Right atrium auricular region (tissue), 2 donors: ENCODE measurements at places on chromosomes 6 and 20.

GRCh38 chr20:5871459-5872410 lies 78.6 kb downstream of the TRMT6 start:
- DNase-seq: no peak
- H3K36me3 ChIP-seq: no peaks in the 10 kb centered on the region
- no peak overlapping the region for H3K4me3 ChIP-seq
- H3K27me3 ChIP-seq: no peaks in the 10 kb centered on the region

- DNase-seq: no peak
- H3K36me3 ChIP-seq: no peaks in the 10 kb centered on the region
- H3K4me1 ChIP-seq: no peaks in the 10 kb centered on the region
- no peak overlapping the region for H3K27ac ChIP-seq
- H3K4me3 ChIP-seq: no peak overlapping the region
Observed at GRCh38 chr6:71727632-71728294, 158.6 kb upstream of the RIMS1 start.

GRCh38 chr6:41974281-41974825 lies 32.7 kb upstream of the CCND3 start:
- DNase-seq: no peak
- no peaks in the 10 kb centered on the region for H3K4me1 ChIP-seq
- H3K4me3 ChIP-seq: no peak overlapping the region
- no peaks in the 10 kb centered on the region for H3K36me3 ChIP-seq

- H3K27ac ChIP-seq: no peak overlapping the region
- no peak overlapping the region for H3K4me3 ChIP-seq
- H3K27me3 ChIP-seq: no peaks in the 10 kb centered on the region
- no peaks in the 10 kb centered on the region for H3K4me1 ChIP-seq
Observed at GRCh38 chr6:153192943-153193885, 62.1 kb upstream of the RGS17 start.
